Suppressor macrophage treated with lipopolysaccharide for 1 hour (primary cell): ENCODE measurements at places on chromosomes 5 and 9.

- no peak for DNase-seq
These were observed 75.8 kb downstream of the MAP1B start for GRCh38 chr5:72183101-72183520.

DNA sequence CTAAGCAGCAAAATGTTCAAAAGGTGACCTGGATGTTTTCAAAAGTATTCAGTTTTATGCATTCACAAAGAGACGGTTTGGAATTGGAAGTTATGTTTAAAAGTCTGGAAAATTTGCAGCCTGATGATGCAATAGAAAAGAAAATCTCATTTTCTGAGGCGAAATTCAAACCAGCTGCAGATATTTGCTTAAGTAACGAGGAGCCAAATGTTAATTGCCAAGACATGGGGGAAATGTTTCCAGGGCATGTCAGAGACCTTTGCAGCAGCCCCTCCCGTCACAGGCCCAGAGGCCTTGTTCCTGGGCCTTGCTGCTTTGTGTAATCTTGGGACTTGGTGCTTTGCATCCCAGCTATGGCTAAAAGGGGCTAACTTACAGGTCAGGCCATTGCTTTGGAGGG is 228.2 kb downstream of the MAN2A1 start:
- DNase-seq = no peak

DNA sequence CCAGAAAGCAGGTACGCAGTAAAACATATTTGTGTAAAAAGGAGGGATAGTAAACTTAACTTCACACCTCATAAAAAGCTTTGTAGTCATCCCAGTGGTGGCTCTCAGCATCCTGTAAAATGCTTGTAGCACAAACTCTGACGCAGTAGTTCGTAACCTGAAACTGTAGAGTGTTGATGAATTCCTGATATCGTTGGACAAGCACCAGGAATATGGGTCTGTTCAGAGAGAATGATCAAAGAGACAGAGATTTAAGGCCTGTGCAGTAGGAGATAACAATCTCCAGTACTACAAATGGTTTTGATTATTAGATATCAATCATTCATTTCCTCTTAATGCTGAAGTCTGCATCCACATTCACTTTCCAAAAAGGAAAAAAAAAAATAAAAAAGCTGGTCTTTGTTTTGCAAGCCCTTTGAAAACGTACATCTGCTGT is 148.5 kb downstream of the KIAA0825 start:
- no peak for DNase-seq

DNA sequence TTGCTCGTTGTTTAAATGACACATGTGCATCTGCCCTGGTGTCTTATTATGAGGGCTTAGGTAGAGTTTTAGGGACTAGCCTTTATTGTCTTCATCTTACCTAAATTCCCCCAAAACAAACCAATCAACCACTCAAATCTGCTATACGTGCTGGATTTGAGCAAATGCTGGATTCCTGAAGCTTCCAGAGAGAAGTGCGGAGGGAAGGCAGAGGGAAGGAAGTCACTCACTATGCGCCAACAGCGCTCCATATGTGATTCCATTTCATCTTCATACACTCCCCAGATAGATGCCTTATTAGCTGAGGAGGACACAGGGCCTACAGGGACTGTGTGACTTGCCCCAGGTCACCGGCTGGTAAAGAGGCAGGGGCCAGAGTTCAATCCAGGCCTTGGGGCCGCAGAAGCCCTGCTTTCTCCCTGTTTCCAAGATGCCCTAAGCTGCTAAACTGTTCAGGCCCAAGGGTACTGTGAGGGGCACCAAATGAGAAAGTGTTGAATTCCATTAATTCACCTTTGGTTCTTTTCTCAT is 63.5 kb downstream of the OTULIN start:
- DNase-seq = no peak

DNA sequence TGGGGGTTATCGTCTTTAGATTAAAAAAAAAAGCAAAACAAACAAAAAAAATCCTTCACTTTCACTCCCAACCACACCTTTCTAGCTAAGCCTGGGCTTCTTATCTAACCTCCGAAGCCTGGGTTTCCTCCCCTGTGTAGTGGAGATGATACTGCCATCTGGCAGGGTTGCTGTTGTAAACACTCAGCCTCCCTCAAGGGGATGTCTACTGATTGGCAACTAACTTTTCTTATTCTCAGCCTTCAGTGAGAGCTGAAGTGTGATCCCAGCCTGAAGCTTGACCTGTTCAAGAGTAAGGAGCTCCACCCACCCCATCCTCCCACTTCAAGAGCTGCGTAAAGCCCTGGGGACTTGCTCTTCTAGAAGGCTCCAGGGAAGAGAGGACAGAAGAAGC is 21.5 kb upstream of the WWC1 start:
- DNase-seq = no peak

- no peak for DNase-seq
These were observed 19.5 kb downstream of the IRX2 start for GRCh38 chr5:2732004-2732403.

- peak; percentile 78 for DNase-seq
These were observed 16.3 kb upstream of the IGFBPL1 start for GRCh38 chr9:38440516-38440915.

- DNase-seq = no peak
These were observed 267.6 kb downstream of the SPOCK1 start for GRCh38 chr5:137231540-137231939.

- no peak for DNase-seq
These were observed 24.9 kb upstream of the C5orf63 start for GRCh38 chr5:127098241-127098640.

DNA sequence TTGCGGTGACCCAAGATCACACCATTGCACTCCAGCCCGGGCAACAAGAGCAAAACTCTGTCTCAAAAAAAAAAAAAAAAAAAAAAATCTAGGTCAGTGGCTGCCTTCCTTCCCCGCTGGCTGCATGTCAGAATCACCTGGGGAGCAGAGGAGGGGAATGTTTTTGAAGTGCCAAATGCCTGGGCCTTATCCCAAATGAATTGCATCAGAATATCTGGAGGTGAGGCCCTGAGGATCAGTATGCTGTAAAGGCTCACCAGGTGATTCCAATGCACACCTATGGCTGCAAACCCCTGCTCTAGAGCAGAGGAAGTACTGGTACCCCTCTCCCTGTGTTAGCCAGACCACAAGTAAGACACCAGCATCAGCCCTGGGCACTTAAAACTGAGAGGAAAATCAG is 44.7 kb upstream of the GABRP start:
- DNase-seq = no peak

DNA sequence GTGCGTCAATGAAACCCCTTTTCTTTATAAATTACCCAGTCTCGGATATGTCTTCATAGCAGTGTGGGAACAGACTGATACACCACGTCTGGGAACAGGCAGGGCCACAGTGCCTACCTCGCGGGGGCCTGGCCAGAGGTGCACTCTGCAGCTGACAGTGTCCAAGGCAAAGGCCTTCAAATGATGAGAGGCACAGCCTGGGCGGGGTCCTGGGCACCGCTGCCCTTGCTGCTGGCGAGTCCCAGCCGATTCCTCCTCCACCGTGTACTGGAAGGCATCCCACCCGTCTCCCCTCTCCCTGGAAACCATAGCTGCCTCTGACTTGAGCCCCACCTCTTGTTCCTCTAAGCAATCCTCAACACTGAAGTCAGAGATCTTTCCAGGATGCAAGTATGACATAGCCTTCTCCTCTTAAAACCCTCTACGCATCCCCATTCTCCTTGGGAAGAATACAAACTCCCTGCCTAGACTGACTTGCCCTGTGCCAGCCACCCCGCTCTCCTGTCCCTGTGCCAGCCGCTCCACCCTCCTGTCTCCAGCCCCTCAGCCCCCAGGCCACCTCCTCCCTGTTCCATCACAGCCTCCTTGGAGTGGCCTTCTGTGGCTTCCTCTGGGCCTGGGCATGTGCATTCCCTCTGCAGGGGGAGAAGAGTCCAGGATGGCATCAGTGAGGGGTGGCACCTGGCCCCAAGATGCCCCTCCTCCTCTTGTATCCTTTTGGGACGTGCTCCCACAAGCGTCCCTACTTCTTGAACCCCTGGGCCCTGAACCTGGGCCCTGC is 8.1 kb upstream of the COL5A1 start:
- no peak for DNase-seq

DNA sequence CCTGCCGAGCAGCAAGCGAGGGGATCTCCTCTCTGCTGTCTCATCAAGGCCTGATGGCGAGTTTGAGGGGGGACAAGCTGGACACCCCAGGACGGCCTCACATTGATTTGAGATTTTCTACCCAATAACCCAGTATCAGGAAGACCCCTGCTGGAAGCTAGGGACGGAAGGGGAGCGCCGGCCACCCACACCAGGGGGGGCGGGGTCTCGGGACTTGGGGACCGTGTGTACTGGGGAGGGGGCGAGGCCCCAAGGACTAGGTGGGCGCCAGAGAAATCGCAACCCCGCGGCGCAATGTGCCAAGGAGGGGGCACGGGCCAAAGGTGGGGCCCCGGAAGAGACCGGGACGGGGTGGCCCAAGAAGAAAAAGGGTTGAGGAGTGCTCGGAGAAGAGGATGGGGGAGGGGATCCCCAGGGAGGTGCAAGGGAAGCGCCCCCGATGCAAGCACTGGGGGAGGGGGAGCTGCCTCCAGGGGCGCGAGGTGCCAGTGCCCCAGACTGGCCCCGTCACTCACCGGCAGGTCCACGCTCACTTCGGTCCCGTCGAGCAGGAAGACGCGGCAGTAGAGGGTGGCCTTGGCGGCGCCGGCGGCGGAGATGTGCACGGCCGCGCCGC is 1.1 kb downstream of the EPB41L4B start:
- DNase-seq = no peak

DNA sequence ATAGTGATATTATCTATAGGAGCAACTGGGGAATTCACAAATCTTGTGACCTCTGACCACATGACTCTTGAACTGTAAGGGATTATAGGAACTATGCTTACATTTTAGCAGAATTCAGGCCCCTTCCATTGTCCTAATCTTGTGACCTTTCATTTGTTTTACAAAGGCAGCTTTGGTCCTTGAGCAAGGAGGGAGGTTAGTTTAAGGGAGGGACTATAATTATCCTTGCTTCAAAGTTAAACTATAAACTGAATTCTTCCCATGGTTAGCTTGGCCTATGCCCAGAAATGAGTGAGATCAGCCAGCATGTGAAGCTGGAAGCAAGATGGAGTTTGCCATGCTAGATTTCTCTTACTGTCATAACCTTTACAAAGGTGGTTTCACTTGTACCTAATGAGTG is 51.2 kb downstream of the TARS1 start:
- no peak for DNase-seq

DNA sequence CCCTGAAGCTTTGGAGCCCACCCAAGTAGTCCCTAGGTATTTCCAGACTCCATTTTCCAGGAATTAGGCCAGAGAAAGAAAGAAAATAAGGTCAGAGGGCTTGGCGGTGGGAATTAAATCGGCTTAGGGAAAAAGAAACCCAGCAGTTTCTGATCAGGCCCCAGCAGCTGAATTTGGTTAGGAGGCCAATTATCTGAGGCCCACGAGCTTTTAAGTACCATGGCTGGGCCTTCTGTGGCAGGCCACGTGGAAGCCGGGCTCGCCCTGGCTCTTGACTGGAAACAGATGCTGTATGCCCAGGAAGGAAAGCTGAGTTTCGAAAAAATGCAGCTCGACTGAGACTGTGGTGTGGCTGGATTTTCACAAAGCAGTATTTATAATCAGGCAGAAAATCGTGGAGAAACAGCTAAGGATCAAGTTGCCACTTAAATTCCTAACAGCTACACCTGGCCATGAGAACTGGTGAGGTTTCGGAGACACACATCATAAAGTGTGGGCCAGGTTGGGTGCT is 75.1 kb upstream of the PANK3 start:
- no peak for DNase-seq

GRCh38 chr9:81535542-81536241 is 153.7 kb downstream of the TLE1 start:
- DNase-seq = no peak

- peak; percentile 51 for DNase-seq
These were observed 232.2 kb downstream of the SYK start for GRCh38 chr9:91033797-91034196.

GRCh38 chr5:55175781-55176175 is 2.8 kb upstream of the CDC20B start:
- DNase-seq = no peak

GRCh38 chr9:652914-653313 is 188.6 kb upstream of the DMRT1 start:
- peak; percentile 70 for DNase-seq

- DNase-seq = no peak
These were observed 18.5 kb downstream of the TBC1D2 start for GRCh38 chr9:98236901-98237487.

DNA sequence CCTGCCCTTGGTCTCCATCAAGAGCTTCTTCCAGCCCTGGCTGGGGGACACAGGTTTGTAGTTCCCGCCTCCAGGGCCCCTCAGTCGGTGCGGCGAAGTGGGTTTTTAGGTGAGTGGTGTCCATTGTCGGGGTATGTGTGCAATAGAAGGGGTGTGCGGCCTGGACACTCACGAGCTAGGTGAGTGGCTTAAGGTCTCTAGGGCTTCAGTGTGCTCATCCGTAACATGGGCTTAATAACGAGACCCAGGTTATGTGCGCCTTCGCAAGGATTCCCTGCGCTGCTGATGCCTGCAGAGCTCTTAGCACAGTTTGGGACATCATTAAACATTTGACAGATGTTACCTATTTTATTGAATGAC is 656 bp downstream of the CEP78 start:
- no peak for DNase-seq

GRCh38 chr5:142572006-142572405 is 113.9 kb downstream of the FGF1 start:
- DNase-seq = no peak

DNA sequence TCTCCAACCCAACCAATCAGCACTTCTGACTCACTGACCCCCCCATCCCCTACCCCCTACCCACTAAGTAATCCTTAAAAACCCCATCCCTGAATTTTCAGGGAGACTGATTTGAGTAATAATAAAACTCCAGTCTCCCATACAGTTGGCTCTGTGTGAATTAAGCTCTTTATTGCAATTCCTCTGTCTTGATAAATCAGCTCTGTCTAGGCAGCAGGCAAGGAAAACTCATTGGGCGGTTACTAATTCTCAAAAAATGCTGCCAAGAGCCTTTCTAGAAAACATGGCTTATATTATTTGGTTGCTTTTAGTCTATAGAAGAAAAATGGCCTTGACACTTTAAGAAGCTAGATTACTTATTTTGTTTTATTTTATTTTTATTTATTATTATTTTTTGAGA is 131.7 kb downstream of the SUSD1 start:
- no peak for DNase-seq

- DNase-seq = no peak
These were observed 44.2 kb upstream of the TCERG1 start for GRCh38 chr5:146402949-146403348.
